ENCODE measurements at places on chromosomes 11 and 22.
A peak's percentile ranks its signal among the peaks of the same experiment; 100 is the strongest.

DNA sequence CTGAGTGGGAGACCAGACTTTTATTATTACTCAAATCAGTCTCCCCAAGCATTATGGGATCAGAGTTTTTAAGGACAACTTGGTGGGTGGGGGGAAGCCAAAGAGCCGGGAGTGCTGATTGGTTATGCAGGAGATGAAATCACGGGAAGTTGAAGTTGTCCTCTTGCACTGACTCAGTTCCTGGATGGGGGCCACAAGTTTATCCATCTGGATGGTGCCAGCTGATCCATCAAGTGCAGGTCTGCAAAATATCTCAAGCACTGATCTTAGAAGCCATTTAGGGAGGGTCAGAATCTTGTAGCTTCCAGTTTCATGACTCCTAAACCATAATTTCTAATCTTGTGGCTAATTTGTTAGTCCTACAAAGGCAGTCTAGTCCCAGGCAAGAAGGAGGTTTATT, 53.5 kb upstream of the LMO1 start:
- DNase-seq = no peak

GRCh38 chr11:87039371-87039770, 1.6 kb downstream of the TMEM135 start:
- DNase-seq = no peak

GRCh38 chr11:13534358-13534757, 38.6 kb upstream of the PTH start:
- no peak for DNase-seq

DNA sequence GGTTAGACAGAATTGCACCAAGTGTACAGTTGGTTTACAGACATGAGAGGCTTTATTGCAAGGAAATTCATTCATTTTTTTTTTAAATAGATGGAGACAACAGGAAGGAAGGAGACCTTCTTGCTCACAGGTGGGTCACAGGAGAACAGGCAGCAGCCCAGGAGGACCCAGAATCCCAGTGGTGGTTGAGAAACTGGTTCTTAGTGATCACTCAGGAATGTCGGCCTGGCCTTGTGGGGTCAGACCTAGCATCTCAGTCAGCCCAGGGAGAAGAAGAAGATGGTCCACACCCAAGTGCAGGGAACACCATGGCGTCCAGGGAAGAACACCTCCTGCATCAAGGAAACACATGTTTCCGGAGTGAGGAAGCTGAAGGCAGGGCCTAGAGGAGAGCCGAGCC, 849 bp downstream of the KRTAP5-11 start:
- no peak for DNase-seq

DNA sequence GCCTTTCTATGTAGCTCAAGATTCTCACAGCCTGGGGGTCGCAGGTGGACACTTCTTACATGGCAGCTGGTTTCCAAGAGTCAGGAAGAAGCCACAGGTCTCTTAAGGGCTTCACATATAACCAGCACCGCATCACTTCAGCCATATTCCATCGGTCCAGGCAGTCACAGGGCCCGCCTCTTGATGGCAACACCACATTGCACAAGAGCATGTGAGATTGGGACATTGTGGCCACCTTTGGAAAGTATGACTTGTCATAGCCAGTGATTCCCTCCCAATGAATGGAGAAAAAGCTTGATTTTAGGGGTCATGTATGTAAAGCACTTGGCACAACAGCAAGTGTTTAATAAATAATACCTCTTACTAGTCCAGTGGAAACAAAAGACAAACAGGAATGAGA, 98.3 kb downstream of the NCAM1 start:
- no peak for DNase-seq

DNA sequence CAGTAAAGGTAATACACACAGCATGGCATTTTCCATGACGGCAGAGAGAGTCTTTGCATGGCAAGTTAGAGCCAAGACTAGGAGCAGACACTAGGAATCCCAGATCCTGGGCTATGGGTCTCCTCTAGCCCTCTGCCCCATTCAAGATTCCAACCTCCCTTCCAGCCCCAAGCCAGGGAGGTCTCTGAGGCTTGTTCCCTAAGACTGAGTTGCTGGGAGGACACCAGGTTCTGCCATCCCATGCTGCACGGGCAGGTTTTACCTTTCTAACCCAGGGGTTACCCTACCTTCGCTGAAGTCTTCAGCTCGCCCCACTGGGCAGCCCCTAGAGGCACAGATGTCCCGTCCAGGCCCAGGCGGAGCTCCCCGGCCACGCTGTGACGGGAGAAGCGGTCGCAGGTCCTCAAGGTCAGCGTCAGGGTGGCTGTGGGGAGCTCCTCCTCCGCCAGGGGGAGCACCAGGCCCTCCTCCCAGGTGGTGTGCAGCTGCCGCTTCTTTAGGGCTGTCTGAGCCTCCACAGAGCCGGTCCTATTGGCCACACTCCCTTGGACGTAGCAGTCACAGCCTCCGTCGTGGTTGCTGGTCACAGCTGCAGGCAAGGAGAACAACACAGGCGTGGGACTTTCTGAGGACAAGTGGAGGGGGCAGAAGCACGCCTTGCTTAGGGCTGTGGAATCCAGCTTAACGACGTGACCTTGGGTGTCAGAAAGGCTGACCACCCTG, 33.8 kb downstream of the SYT13 start:
- no peak for DNase-seq

- DNase-seq = no peak
Observed at GRCh38 chr22:42171417-42171816, 40.8 kb upstream of the CYP2D6 start.

GRCh38 chr11:75420224-75421034, 12.6 kb downstream of the KLHL35 start:
- no peak for DNase-seq

GRCh38 chr11:129374081-129374992, 1.3 kb upstream of the BARX2 start:
- DNase-seq = no peak

DNA sequence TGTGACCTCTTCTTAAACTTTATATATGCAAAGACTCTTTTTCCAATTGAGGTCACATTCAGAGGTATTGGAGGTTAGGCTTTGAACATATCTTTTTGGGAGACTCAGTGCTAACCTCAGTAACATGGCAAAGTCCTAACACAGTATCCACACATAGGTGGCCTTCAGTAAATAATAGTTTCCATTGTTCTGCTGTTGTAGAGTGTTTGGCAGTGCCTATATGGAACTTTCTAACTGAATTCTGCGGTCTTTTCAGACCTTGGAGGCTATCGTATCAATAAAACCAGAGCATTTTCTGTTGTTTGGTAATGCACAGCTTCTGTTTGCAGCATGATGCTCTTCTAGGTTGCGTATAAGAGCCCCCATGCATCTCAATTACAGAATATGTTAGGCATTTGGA, 47.0 kb downstream of the LDLRAD3 start:
- DNase-seq = no peak

DNA sequence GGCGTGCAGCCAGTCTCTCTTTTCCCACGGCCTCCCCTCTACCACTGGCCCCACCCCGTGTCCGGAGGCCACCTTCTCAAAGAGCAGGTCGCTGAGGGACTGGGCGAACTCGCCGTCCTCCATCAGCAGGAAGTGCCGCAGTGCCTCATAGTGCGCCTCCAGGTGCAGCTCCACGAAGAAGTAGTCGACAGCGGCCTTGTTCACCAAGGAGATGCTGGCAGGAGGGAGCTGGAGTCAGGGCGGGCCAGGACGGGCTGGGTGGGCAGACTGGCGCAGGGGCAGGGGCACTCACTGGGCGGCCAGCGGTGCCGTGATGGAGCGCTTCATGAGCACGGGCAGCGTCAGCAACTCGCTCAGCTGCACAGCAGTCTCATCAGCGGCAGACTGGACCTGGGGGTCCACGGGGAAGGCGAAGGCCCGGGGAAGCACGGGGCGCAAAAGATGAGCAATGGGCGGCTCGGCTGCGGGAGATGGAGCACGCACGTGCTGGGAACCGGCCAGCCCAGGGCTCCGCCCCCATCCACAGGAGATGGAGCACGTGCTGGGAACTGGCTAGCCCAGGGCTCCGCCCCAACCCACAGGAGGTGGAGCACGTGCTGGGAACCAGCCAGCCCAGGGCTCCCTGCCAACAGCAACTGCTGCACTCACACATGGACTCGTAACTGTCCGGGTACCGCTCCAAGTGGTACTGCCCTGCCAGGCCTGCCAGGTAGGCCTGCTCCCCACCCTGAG, 18.4 kb downstream of the SELENOO start:
- DNase-seq = peak; percentile 77

- no peak for DNase-seq
Observed at GRCh38 chr11:84648471-84648870, 978.7 kb downstream of the DLG2 start.

- no peak for DNase-seq
Observed at GRCh38 chr11:67304511-67305113, 1.3 kb downstream of the SSH3 start.

All from NCI-H1105 (cell line).